Memory B cell (primary cell): ENCODE measurements at places on chromosomes 1 and 21.

GRCh38 chr1:32701951-32702598, 495 bp downstream of the SYNC start:
- peaks cover 9% of the 10 kb centered on the region for H3K4me1 ChIP-seq
- peaks cover 16% of the 10 kb centered on the region for H3K27me3 ChIP-seq
- no peaks in the 10 kb centered on the region for H3K36me3 ChIP-seq
- H3K27ac ChIP-seq, result no peak overlapping the region
- H3K4me3 ChIP-seq, result peak overlapping the region; percentile 46
- DNase-seq, result no peak

GRCh38 chr1:51543858-51544257, 24.8 kb upstream of the EPS15 start:
- no peak overlapping the region for H3K4me3 ChIP-seq
- no peaks in the 10 kb centered on the region for H3K27me3 ChIP-seq
- no peak overlapping the region for H3K27ac ChIP-seq

DNA sequence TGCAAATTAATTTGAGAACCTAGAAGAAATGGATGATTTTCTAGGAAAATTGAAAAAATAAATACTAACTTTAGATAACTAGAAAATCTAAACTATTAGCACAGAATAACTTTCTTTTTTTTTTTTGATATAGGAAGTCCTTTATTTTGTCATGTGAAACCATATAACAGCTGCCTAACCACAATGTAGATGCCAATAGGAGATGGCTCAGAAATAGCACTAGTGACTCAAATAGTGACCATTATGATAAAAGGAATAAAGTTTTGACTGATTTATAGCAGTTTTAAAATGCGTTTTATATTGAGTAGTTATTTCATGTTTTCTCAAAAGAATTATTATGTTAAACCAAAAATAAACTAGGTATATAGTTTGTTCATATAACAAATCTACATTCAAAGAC, 158.0 kb upstream of the CACYBP start:
- peak overlapping the region; percentile 60 for H3K27ac ChIP-seq
- no peaks in the 10 kb centered on the region for H3K27me3 ChIP-seq
- DNase-seq, result no peak
- H3K4me1 ChIP-seq, result peaks cover 4% of the 10 kb centered on the region
- H3K4me3 ChIP-seq, result no peak overlapping the region

GRCh38 chr21:16058896-16059295, 329.1 kb downstream of the USP25 start:
- H3K4me1 ChIP-seq, result no peaks in the 10 kb centered on the region
- DNase-seq, result no peak
- no peaks in the 10 kb centered on the region for H3K27me3 ChIP-seq
- H3K27ac ChIP-seq, result no peak overlapping the region
- no peak overlapping the region for H3K4me3 ChIP-seq
- H3K36me3 ChIP-seq, result no peaks in the 10 kb centered on the region

- peaks cover 3% of the 10 kb centered on the region for H3K27me3 ChIP-seq
- H3K27ac ChIP-seq, result no peak overlapping the region
- peaks cover 17% of the 10 kb centered on the region for H3K4me1 ChIP-seq
- no peak overlapping the region for H3K4me3 ChIP-seq
- no peak for DNase-seq
- H3K36me3 ChIP-seq, result peaks cover 26% of the 10 kb centered on the region
Measured at GRCh38 chr1:243477731-243478290, 222.0 kb downstream of the SDCCAG8 start.

DNA sequence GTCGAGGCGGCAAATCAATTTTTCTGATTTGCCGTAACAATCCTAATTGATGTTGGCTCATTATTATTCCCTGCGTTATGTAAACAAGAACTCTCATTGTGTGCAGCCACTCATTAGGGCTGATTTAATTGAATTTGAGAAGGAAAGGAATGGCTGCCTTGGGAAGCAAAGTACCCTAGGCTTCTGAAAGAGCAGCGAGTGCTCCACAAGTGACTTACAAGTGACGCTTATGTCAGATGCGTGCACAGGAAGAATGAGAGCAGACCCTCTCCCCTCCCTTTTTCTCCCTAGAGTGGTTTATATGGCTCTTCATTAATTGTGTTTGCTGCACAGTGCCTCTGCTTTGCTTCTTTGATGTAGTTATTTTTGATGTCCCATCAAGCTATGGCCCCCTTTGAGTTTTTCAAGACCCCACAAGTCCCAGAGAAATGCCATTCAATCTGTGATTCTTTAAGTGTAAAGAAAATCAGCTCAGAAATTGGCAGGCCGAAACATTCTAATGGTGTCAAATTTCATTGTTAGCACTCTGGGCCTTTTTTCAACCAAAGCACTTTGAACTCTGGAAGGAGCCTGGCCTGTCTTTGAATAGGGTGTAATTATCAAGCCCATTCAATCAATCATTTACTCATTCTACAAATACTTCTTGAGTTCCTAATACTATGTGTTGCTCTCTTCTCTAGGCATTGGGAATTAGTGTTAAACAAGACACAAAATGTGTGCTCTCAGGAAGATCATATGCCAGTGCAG, 86.8 kb upstream of the VAV3 start:
- H3K27ac ChIP-seq, result no peak overlapping the region

DNA sequence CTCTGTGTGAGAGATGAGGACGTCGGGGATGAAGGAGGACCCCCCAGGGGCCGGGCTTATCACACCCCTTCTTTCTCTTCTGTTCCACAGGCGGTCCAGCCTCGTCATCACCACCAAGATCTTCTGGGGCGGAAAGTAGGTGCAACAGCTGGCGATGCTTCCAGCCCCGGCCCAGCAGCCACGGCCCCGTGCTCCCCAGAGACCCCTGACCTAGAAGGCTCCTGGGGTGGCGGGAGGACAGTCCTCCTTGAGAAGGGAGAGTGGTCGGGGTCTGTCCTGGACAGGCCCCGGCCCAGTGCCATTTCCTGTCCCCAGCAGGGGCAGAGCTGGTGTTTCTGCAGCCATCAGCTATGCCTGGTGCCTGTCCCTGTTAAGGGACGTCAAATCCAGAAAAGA, 41.7 kb downstream of the KCNAB2 start:
- no peak for DNase-seq
- no peak overlapping the region for H3K27ac ChIP-seq
- no peaks in the 10 kb centered on the region for H3K4me1 ChIP-seq
- peaks cover 13% of the 10 kb centered on the region for H3K36me3 ChIP-seq
- no peaks in the 10 kb centered on the region for H3K27me3 ChIP-seq

GRCh38 chr1:53176452-53177208, 20.0 kb upstream of the CPT2 start:
- no peaks in the 10 kb centered on the region for H3K36me3 ChIP-seq
- no peak overlapping the region for H3K27ac ChIP-seq
- DNase-seq, result no peak
- no peak overlapping the region for H3K4me3 ChIP-seq

- H3K36me3 ChIP-seq, result peaks cover 13% of the 10 kb centered on the region
- H3K4me1 ChIP-seq, result no peaks in the 10 kb centered on the region
- H3K27ac ChIP-seq, result no peak overlapping the region
- H3K4me3 ChIP-seq, result no peak overlapping the region
- H3K27me3 ChIP-seq, result no peaks in the 10 kb centered on the region
- no peak for DNase-seq
Measured at GRCh38 chr21:43757601-43758000, 18.5 kb downstream of the CSTB start.

- H3K4me3 ChIP-seq, result no peak overlapping the region
- no peak for DNase-seq
- H3K27me3 ChIP-seq, result no peaks in the 10 kb centered on the region
- H3K36me3 ChIP-seq, result no peaks in the 10 kb centered on the region
- no peak overlapping the region for H3K27ac ChIP-seq
Measured at GRCh38 chr1:60359431-60359830, 285.9 kb upstream of the C1orf87 start.

- H3K4me1 ChIP-seq, result no peaks in the 10 kb centered on the region
- no peak overlapping the region for H3K27ac ChIP-seq
- no peak for DNase-seq
- no peaks in the 10 kb centered on the region for H3K27me3 ChIP-seq
- peaks cover 6% of the 10 kb centered on the region for H3K36me3 ChIP-seq
Measured at GRCh38 chr1:67407498-67407897, 22.7 kb downstream of the SERBP1 start.

DNA sequence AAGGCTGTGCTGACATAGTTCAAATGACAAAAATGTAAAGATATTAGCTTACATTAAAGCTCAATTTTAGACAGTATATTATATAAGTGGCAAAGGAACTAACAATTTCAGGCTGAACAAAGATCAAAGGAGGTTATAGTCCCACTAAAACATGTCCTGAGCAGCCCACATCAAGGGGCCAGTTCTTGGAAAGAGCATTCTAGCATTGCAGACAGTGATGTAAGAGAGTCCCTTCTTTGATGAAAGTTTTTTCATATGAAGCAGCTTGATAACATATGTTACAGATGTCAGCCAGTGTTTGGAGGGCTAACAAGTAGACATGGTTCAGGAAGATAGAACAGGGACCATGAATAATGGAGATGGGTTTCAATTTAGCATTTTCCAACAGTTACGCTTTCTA, 301.7 kb downstream of the NTNG1 start:
- no peak for DNase-seq
- H3K27me3 ChIP-seq, result no peaks in the 10 kb centered on the region
- H3K36me3 ChIP-seq, result peaks cover 1% of the 10 kb centered on the region
- peaks cover 29% of the 10 kb centered on the region for H3K4me1 ChIP-seq

- no peaks in the 10 kb centered on the region for H3K27me3 ChIP-seq
- no peak overlapping the region for H3K27ac ChIP-seq
- peak overlapping the region; percentile 41 for H3K4me3 ChIP-seq
- no peaks in the 10 kb centered on the region for H3K36me3 ChIP-seq
- DNase-seq, result peak; percentile 32
Measured at GRCh38 chr1:222009105-222009730, 267.3 kb upstream of the DUSP10 start.

DNA sequence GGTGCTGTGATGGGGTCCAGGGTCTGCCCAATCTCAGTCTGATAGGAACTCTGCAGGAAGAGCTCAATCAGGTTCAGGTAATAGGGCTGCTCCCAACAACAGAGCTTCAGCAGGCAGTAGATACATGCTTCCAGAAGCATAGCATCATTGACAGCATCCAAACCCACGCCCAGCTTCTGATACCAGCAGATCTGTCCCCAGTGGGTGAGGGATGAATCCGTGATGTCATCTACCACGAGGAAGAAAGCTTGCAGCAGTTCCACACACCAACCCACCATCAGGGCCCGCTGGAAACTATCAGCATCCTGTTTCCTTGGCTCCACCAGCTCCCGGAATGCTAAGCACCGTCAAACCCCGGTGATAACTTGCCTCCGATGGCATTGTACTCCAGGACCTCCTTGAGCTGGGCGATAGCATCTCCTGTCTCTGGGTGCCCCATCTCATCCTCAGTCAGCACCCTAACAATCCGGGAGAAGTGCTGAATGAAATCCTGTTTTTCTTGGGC, 14.7 kb downstream of the NEK2 start:
- no peaks in the 10 kb centered on the region for H3K4me1 ChIP-seq
- no peak for DNase-seq
- no peak overlapping the region for H3K4me3 ChIP-seq
- no peaks in the 10 kb centered on the region for H3K36me3 ChIP-seq

DNA sequence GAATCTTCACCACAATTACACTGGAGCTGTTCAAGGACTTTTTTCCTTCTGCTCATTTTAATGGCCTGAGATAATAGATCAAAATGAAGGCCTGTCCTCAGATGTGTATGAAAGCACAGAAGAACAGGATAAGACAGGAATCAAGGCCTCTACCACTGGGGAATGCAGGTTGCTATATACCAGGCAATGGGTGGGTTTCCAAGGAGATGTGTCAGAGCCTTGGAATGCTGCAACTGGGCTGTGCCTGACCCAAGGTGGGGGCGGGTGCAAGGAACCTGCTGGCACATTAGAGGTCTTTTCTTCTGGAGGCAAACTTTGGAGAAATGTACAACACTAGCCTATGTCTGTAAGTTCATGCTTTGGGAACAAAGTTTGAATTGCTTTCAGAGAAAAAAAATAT, 21.7 kb upstream of the LAMC2 start:
- H3K27ac ChIP-seq, result no peak overlapping the region
- H3K4me3 ChIP-seq, result no peak overlapping the region
- DNase-seq, result no peak
- H3K4me1 ChIP-seq, result no peaks in the 10 kb centered on the region
- H3K36me3 ChIP-seq, result no peaks in the 10 kb centered on the region
- H3K27me3 ChIP-seq, result peaks cover 4% of the 10 kb centered on the region

GRCh38 chr1:225923692-225924555, at the start of gene PYCR2:
TSS of gene PYCR2 (minus strand) at chr1:225924250. CDS start at chr1:225924110, 140 bp downstream.
- DNase-seq, result peak; percentile 94
- peaks cover 12% of the 10 kb centered on the region for H3K36me3 ChIP-seq
